ENCODE measurements at places on chromosomes 5 and 9. TPM values are rescaled to one million over a fixed set of nuclear protein-coding genes. Genes with fewer than 3 reads are reported as not detected.

Gene PCDHA1
- total RNA-seq = not detected

Gene BARHL1
- not detected for total RNA-seq

Gene DMGDH
- total RNA-seq = 3.8 TPM

GRCh38 chr5:159824188-159825161 is 91.8 kb upstream of the ADRA1B start:
- no peak for DNase-seq

DNA sequence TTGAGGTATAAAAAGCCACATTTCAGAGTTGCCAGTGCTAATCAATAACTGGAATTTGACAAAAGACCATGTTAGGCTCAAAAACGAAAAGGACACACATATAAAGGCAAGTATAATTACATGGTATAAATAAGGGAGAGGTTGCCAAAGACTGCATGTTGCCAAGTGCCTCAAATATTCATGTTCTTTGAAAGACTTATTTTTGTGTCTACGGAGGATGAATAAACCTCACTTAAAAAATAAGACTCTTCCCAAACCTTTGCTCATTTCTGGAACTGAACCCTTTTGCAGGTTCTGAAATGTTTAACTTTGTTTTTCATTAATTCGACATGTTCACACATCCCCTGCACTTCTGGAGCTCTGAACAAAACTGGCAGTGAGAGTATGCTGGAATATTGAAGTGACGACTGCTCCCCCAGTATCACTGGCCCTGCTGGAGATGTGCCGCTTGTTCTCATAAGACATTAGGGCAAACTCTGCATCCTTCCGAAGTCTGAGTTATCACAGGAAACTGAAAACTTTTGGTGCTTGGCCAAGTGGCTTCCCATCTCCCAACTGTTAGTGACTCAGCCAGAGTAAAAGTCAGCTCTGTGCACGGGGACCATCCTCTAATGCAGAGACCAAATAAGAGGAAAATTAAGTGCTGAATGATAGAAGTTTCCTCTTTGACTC is 336.8 kb downstream of the GLIS3 start:
- peak; percentile 48 for DNase-seq

- DNase-seq = no peak
Observed at GRCh38 chr5:142070734-142071133, 37.8 kb upstream of the NDFIP1 start.

GRCh38 chr9:133131506-133131905 is 10.5 kb upstream of the RALGDS start:
- no peak for DNase-seq

Data from ureter (tissue), 1 donor.